ENCODE measurements at places on chromosomes 11 and 22. TPM values are rescaled to one million over a fixed set of nuclear protein-coding genes. Genes with fewer than 3 reads are reported as not detected.

GRCh38 chr11:35173011-35173511 is 34.1 kb downstream of the CD44 start:
- H3K36me3 ChIP-seq: peaks cover 18% of the 10 kb centered on the region
- H3K4me3 ChIP-seq: no peak overlapping the region
- no peak for DNase-seq
- peak overlapping the region; percentile 21 for H3K27ac ChIP-seq
- H3K4me1 ChIP-seq: peaks cover 87% of the 10 kb centered on the region
- no peaks in the 10 kb centered on the region for H3K27me3 ChIP-seq

DNA sequence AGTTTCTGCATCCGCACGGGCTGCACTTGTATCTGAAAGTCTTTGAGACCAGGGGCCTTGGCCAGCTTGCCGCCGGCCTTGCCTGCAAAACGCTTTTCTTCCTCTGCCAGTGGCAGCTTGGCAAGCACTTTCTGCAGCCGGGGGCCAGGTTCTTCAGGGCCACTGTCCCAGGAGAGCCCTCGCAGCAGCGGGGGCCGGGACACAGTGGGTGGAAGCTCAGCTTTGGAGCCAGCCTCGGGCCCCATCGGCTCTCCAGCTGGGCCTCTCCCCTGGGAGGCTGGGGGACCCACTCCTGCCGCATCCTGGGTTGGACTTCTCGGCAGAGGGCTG is 57.5 kb upstream of the LYVE1 start:
- no peak overlapping the region for H3K4me3 ChIP-seq
- no peaks in the 10 kb centered on the region for H3K27me3 ChIP-seq
- DNase-seq: no peak

DNA sequence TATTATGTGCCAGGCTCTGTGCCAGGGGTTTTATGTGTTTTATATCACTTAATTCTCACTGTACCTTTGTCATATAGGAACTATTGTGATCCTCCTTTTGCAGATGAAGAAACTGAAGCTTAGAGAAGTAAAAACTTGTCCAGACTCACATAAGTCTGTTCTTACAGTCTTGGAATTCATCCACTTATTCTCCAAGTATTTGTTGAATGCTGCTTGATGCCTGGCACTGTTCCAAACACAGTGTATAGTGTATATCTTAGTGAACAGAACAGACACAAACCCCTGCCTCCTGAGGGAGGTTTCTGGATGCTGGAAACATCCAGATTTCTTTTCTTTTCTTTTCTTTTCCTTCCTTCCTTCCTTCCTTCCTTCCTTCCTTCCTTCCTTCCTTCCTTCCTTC is 29.0 kb upstream of the FGF3 start:
- H3K27ac ChIP-seq: no peak overlapping the region
- no peaks in the 10 kb centered on the region for H3K36me3 ChIP-seq
- DNase-seq: no peak
- no peaks in the 10 kb centered on the region for H3K4me1 ChIP-seq

DNA sequence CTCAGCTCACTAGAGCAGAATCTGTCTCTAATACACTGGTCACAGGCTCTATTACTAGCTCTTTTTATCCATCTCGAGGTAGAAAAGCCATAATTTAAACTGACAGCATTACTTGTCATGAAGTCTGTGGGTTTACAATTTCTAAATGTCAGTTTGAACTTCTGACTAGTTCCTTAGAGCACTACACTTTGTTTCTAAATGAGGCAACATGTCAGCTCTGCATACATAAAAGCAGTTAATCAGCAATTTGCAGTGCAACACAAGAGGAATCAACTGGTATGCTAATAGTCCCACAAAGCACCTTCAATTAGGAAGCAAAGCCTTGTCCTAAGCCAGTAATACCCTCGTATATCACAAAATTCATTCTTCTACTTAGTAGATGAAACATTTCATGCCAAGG is 321.3 kb downstream of the TTC28 start:
- H3K27ac ChIP-seq: no peak overlapping the region
- no peaks in the 10 kb centered on the region for H3K36me3 ChIP-seq
- no peaks in the 10 kb centered on the region for H3K4me1 ChIP-seq
- H3K27me3 ChIP-seq: no peaks in the 10 kb centered on the region

GRCh38 chr11:66418168-66418985 is 2.5 kb upstream of the NPAS4 start:
- DNase-seq: no peak
- H3K4me3 ChIP-seq: no peak overlapping the region
- H3K27ac ChIP-seq: no peak overlapping the region
- no peaks in the 10 kb centered on the region for H3K36me3 ChIP-seq
- H3K27me3 ChIP-seq: peaks cover 52% of the 10 kb centered on the region

DNA sequence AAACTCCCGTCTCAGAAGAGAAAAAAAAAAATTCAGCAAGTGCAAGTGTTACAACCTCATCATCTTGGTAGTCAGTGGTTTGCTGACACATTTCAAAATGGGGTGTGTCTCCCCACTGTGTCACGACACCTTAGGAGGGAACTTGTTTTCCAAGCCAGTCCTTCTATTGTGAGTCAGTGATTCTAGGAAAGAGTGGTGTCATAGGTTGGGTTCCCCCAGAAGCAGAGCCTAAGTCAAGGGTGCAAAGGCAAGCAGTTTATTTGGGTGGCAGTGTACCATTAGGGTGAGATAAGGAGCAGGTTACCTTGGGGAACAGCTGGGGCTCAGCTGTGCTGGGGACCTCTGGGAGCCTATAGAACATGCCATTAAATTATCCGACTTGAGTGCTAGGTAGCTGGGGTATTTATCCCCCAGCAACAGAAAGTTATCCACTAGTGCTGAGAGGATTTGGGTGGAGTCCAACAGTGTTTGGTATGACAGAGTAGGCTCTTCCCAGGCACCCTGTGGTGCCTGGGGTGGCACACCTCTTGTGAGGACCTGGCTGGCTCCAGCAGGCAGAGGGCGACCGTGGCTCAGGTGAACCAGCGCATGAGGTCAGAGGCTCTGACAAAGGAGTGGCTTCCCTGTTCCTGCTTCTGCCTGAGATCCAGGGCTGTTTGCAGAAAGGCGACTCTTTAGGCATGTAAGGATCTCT is 41.7 kb downstream of the KIAA1671 start:
- peaks cover 60% of the 10 kb centered on the region for H3K4me1 ChIP-seq
- no peaks in the 10 kb centered on the region for H3K36me3 ChIP-seq
- peak overlapping the region; percentile 57 for H3K27ac ChIP-seq
- no peak overlapping the region for H3K4me3 ChIP-seq
- no peak for DNase-seq

DNA sequence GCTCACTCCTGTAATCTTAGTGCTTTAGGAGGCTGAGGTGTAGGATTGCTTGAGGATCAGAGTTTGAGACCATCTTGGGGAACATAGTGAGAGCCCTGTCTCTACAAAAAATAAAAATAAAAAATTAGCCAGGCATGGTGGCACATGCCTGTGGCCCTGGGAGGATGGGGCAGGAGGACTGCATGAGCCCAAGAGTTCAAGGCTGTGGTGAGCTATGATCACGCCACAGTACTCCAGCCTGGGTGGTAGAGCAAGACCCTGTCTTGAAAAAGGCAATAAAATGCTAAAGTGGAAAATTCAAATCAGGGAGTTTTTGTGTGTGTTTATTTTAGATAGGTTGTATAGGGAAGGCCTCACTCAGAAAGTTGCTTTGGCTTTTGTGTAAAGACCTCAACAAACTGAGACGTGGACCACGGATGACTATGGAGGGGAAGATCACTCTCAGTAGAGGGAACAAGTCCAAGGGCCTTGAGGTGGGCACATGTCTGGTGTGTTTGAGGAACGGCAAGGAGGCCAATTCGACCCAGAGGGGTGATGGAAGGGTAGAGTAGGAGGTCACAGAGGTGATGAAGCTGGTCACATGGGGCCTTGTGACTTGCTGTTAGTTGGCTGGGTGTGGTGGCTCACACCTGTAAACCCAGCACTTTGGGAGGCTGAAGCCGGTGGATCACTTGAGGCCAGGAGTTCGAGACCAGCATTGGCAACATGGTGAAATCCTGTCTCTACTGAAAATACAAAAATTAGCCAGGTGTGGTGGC is 35.7 kb downstream of the WEE1 start:
- H3K27me3 ChIP-seq: no peaks in the 10 kb centered on the region
- peaks cover 23% of the 10 kb centered on the region for H3K4me1 ChIP-seq
- peak; percentile 48 for DNase-seq
- H3K27ac ChIP-seq: no peak overlapping the region
- H3K4me3 ChIP-seq: no peak overlapping the region

DNA sequence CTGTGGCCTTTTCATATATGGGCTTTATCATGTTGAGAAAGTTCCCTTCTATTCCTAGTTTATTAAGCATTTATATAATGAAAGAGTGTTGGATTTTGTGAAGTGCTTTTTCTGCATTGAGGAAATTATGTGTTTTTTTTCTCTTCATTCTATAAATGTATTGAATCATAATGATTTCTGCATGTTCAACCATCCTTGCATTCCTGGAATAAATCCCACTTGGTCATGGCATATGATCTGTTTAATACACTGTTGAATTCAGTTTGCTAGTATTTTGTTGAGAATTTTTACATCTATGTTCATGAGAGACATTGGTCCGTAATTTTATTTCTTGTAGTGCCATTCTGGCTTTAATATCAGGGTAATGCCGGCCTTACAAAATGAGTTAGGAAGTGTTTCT is 25.8 kb downstream of the PIM3 start:
- H3K27ac ChIP-seq: no peak overlapping the region
- no peak overlapping the region for H3K4me3 ChIP-seq
- H3K36me3 ChIP-seq: no peaks in the 10 kb centered on the region
- peaks cover 7% of the 10 kb centered on the region for H3K4me1 ChIP-seq
- peaks cover 26% of the 10 kb centered on the region for H3K27me3 ChIP-seq

DNA sequence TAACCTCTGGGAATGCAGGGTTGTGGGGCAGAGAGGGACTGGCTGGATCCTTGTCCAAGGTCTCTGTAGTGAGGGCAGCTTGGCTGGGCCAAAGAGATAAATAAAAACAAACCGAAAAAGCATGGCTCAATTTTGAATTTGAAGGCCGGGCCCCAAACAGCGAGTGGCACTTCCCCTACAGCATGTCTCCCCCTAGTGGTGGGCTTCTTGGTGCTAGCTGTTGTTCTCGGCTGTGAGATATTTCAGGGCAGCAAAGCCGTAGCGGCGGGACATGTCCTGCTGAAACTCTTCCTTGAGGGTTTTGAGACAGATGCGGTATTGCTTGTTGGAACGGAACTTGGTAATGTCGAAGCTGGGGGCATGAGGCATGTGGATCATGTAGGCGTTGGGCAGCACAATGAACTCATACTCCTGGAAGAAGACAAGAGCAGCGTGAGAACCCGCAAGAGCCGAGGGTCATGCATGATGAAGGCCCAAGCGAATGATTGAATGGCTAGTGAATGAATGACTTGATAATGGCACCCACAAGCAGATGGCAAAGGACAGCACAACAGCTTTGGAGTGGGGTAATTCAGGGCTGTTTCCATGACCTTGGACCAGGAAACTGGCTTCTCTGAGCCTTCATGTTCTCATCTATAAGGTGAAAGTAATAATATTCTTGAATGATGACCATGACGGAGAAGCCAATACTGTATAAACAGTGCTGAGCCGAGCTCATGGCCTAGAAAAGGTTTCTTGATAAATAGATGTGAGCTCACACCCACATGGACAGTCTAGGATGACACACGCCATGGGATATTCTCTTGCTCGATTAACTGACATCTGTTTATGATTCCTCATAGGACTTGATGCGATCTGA is 216.3 kb upstream of the SYN3 start:
- DNase-seq: no peak
- no peaks in the 10 kb centered on the region for H3K27me3 ChIP-seq
- H3K36me3 ChIP-seq: peaks cover 10% of the 10 kb centered on the region
- no peak overlapping the region for H3K4me3 ChIP-seq
- H3K27ac ChIP-seq: no peak overlapping the region

DNA sequence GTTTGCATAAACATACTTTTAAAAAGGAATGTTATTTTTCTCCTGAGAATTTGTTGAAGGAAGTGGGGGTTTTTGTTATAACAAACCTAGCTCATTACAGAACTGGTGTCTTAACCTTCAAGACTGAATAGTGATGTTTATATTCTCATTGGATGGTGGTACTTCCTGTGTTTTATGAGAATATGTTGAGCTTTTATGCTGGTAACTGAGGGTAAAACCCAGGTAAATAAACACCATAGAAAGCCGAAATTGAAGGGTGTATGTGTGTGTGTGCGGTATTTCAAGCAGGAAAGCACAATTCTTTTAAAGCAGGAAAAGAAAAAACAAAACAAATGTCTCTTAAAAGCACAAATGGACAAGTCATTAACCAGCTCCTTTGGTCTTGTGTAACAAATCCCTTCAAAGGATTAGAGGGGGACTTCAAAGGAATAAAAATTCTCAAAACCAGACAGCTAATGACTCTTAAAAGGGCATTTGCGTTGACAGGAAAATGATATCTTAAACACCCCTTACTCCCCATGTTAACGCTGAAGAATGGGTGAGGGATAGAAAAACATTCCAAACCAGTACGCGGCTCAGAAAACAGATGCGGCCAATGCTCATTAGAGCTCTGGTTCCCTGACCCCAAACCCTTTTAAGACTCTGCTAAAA is 23.8 kb downstream of the LMO2 start:
- H3K4me1 ChIP-seq: peaks cover 20% of the 10 kb centered on the region
- no peaks in the 10 kb centered on the region for H3K36me3 ChIP-seq
- H3K27ac ChIP-seq: peak overlapping the region; percentile 84
- H3K27me3 ChIP-seq: peaks cover 3% of the 10 kb centered on the region
- peak overlapping the region; percentile 65 for H3K4me3 ChIP-seq

DNA sequence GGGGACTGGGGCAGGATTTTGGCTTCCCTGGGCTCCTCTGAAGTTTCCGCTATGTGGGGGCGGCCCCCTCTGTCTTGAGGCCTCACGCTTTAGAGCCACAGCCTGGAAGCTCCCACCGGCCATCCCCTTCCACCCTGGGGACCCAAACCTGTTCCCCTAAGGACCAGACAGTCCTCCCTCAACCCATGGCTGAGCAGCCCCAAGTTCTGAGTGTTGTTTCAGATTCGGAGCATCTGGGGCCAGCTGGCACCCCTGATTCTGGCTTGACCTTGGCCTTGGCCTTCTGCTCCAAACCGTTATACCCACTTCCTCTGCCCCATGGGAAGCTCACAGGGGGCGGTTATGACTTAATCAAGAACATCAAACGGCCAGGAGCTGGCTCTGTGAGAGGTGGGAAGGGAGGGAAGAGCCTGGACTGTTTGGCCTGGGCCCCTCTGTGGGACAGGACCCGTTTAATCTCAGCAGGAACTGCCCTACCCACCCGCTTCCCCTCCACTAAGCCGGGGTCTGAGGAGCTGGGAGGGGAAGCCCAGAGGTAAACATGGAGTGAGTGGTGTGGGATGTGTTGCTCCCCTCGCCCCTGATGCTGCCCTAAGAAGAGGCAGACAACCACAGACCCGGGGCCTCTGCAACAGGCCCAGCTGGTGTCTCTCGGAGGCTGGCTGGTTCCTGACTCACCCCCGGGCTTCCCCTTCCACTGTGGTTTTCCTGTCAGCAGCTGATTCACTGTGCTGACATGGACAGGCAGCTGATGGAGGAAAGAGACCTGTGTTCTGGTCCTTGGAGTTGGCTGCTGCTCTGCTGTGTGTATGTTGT is 3.4 kb downstream of the CD82 start:
- H3K4me3 ChIP-seq: peak overlapping the region; percentile 60
- peak overlapping the region; percentile 61 for H3K27ac ChIP-seq
- no peaks in the 10 kb centered on the region for H3K27me3 ChIP-seq
- no peaks in the 10 kb centered on the region for H3K36me3 ChIP-seq
- H3K4me1 ChIP-seq: peaks cover 89% of the 10 kb centered on the region
- DNase-seq: no peak

- no peaks in the 10 kb centered on the region for H3K27me3 ChIP-seq
- H3K36me3 ChIP-seq: no peaks in the 10 kb centered on the region
- DNase-seq: no peak
- no peak overlapping the region for H3K4me3 ChIP-seq
- H3K4me1 ChIP-seq: peaks cover 24% of the 10 kb centered on the region
Measured at GRCh38 chr11:27200779-27201453, 160.3 kb downstream of the BBOX1 start.

MMP7 gene
- 29.9 TPM for total RNA-seq

C22orf31 gene
- not detected for total RNA-seq

OR51B5 gene
- total RNA-seq: not detected

CNTN5 gene
- not detected for total RNA-seq

KCTD14 gene
- total RNA-seq: 2.9 TPM

GAB4 gene
- total RNA-seq: not detected
